ENCODE measurements at places on chromosomes 11 and 22. TPM values are rescaled to one million over a fixed set of nuclear protein-coding genes. Genes with fewer than 3 reads are reported as not detected.
A peak's percentile ranks its signal among the peaks of the same experiment; 100 is the strongest.

Gene MMP13
- not detected for total RNA-seq

Gene GATD1
- 21.2 TPM for total RNA-seq

Gene PHOX2A
- total RNA-seq = not detected

Gene NAP1L4
- 245 TPM for total RNA-seq

Gene FDX1
- 15.9 TPM for total RNA-seq

DNA sequence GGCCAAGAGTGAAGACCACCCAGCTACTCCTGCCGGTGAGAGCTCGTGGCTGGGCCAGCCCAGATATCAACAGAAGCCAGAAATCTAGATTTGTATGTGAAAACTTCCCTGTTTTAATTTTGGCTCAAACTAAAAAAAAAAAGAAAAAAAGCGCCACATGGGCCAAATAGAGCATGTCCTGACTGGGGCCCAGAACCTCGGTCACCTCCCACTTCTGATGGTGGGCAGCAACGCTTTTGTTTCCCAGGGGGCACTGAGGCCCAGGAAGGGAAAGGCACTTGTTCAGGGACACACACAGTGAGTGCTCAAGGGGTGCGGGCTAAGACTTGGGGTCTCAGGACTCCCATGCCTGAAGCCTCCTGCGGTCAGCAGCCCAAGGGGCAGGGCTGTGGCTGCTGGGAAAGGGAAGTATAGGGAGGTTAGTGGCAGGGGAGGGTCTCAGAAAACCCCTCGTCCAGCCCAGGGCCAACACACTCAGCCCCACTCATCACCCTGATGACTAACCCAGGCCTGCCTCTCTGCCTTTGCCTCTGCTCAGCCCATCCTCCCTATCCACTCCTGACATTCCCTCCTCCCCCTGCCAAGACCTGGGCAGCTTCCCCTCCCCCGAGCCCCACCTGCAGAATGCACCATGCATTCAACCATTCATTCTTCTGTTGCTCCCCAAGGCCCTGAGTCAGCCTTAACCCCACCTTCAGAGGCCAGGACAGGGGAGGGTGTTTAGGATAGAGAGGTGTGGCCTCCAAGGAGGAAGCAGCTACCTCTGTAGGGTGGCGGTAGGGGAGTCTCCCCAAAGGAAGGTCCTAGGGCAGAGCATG is 30.0 kb upstream of the TCF20 start:
- DNase-seq = no peak

DNA sequence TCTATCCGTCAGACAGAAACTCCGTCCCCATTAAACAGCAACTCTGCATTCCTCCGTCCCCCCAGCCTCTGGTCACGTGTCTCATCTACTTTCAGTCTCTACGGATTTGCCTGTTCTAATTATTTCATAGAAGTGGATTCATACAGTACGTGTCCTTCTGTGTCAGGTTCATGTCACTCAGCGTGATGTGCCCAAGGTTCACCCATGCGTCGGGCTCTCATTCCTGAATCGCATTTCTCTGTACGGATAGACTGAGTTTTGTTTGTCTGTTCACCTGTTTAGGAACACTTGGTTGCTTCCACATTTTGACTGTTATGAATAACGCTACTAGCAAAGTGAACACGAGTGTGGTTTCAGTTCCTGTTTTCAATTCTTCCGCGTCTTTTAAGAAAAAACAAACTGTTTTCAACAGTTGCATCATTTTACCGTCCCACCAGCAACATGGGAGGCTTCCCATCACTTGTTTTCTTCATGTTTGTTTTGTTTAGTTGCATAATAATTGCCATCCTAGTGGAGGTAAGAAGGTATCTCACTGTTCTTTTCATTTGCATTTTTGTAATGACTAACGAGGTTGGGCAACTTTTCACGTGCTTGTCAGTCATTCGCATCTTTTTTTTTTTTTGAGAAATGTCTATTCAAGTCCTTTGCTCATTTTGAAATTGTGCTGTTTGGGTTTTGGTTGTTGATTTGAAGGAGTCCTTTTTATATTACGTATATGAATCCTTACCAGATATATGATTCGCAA is 8.9 kb upstream of the NLRP6 start:
- DNase-seq = no peak

GRCh38 chr11:108732395-108732794 is 67.5 kb downstream of the DDX10 start:
- DNase-seq = no peak

GRCh38 chr22:25393121-25393805 is 171.2 kb upstream of the GRK3 start:
- DNase-seq = no peak

DNA sequence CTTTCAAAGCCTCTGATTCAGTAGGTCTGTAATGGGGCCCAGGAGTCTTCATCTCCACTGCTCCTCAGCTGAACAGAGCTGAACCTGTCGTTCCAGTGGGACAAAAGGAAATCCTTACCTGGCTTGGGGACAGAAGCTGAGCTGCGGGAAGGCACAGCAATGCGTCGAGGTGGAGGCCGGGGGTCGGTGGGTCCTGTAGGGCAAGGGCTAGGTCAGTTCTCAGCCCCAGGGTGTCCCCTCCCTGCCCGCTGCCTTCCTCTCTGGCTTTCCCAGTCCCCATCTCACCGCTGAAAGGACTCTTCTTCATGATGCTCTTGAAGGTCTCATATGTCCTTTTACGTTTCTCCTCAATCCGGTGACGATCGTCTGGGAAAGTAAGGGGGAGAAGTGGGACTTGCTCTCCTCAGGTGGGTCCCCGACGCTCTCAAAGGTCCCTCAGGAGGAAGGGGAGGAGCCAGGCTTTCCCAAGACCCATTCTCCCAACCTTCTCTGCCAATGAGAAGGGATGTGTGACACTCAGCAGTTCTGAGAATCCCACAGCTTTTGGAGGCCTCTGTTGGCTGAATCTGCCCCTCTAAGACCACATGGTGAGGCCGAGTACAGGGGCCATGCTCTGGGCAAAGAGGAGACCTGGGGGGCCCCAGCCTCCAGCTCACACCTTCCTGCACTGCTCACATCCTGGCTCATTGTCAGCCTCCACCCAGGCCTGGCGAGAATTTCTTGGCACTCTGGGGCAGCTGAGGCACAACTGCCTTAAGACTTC is 7.0 kb downstream of the RELA start:
- peak; percentile 10 for DNase-seq

DNA sequence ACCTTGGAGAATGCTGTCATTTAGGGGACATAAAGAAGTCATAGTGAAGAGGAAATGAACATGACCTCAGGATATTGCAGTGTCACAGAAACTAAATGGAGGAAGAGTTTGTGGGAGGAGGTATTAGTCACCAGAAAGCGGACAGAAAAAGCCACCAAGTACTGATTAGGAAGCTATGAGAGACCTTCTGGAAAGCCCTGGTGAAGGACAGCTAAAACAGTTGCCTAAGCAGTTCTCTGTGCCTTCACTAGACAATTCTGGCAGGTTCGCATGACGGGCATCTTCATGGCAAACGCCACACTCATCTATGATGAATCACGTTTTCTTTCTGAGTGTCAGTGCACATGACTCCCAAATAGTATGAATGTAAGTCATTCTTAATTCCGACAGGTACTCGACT is 325.8 kb downstream of the C11orf87 start:
- no peak for DNase-seq

- DNase-seq = no peak
These were observed 921.7 kb upstream of the RAG2 start for GRCh38 chr11:37519781-37520180.

DNA sequence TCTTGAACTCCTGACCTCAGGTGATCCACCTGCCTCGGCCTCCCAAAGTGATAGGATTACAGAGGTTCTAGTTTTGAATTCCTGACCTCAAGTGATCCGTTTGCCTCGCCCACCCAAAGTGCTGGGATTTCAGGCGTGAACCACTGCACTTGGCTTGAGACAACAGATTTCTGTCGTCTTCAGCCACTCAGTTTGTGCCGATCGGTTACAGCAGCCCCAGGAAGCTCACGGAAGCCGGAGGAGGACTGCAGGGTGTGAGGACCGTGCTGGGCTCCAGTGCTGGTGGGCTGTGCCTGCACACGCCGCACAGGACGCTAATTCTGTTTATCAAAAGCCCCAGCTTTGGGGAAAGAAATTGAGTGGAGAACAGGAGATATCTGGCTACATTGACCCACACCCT is 82.0 kb downstream of the CELSR1 start:
- no peak for DNase-seq
